GDM1 (cell line): ENCODE measurements at places on chromosomes 13 and 19.

DNA sequence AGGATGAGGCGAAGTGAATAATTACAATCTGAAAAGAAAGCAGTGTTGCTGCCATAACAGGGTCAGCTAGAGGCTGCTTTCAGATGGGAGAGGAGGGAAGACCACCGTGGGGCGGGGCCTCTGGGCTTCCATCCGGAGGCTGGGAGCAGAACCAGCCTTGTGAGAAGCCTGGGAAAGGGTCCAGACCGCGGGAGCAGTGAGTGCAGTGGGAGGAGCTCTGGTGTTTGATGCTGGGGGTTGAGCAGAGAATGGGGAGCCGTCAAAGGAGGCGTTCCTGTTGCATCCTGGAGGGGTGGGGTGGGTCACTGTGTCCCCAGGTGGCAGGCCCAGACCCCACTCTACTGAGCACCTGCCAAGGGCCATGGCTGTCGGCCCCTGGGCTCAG is 18.1 kb downstream of the NKPD1 start:
- no peak for DNase-seq

GRCh38 chr13:114311908-114312307 is 2.4 kb upstream of the CHAMP1 start:
- DNase-seq, result no peak

- no peak for DNase-seq
These were observed 696 bp downstream of the ZNF460 start for GRCh38 chr19:57280962-57281400.

DNA sequence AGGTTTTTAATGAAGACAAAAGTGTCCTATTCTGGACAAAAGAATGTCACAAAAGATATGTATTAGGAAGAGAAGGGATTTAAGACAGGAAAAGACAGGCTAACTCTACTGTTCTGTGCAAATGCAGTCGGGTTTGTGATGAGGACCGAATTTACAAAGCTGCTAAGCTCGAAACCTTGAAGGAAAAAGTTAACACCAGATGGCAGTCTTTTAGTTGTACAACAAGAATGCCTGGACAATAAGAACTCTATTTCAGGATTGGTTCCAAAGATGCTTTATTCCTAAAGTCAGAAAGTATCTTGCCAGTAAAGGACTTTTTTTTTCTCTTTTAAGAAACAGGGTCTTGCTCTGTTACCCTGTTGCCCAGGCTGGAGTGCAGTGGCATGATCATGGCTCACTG is 51.1 kb downstream of the HS6ST3 start:
- no peak for DNase-seq

DNA sequence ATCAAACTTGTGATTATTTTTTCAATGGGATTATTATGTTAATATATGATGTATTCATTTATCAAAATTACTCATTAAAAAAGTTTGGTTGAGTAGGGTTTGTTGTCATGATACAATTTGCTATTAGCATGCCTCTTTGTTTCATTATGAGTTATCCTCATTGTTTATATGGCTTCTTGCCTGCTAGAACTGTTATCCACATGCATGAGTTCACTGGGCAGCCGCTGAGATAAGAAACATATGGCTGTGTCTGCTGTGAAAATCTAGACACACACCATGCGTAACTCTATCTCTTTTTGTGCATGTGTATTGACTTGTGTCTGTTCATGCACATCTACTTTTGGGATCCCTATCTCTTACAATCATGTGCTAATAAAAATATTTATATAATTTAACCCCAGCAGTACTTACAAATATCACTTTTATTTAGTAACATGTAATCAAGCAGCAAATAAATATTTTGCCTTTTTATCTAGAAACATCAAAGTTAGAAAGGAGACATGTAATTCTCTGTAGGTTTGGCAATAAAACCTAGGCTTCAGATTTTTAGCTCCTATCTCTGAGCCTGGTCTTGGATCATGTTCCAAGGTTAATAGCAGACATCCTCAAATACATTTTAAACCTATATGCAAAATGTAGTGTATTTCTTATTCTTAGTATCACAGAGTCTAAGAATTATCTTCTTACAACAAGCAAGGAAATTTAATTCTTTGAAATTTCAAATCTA is 11.2 kb upstream of the KLF12 start:
- DNase-seq, result no peak

- no peak for DNase-seq
These were observed 97.5 kb downstream of the SLC10A2 start for GRCh38 chr13:102968572-102969228.

DNA sequence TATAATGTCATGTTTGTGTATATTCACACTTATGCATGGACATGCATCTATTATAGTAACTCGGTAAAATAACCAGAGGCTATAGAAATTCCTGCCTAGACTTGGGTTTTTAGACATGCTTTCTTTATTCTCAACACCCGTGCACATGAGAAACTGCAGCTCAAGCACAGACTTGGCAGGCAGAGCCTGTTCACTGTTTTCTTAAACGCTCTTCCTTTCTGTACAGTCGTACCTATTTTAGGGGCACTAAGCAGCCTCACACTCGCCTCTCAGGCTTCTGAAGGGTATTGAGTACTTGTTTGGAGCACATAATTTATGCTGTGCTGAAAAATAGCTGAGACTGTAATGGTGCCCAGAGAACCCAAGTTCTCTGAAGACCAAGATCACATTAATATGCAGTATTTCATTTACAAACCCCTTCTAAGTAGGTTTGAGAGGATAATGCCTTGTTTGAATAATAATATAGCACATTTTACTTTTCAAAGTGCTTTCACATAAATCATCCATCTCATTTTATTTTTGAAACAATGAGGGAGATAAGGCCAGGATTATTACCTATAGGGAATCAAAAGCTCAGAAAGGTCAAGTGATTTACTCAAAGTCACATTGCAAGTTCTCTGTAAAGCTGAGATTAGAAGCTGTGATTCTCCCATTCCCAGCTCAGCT is 429.9 kb downstream of the SPRY2 start:
- no peak for DNase-seq

DNA sequence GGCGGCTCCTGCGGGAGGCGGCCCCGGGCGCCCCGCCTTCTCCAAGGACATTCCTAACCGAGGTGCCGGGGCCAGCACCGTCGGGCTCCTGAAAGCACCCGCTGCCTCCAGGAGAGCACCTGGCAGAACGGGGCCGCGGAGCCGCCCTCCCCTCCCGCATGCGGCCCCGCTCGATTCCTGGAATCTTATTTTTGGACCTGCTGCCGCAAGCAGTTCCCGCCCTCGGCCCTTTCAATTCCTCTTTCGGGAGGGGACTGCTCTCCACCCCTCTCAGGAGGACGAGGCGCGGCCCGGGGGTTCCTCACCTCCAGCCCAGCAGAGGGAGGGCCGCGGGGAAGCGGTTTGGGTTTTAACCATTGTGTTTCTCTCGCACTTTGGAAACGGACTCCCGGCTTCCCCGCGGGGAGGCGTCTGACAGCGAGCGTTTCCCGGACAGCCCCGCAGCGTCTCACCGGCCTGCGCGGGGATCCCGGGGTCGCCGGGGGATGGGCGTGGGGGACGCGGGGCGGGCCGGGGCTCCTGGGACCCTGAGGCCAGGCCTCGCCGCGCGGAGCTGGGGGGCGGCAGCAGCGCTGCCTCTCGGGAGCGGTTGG is 849 bp downstream of the GAS6 start:
- DNase-seq, result no peak

- peak; percentile 88 for DNase-seq
These were observed at the start of gene KPTN for GRCh38 chr19:47483800-47484690. Gene KPTN, minus strand, starts transcription at chr19:47484219. Its CDS starts 59 bp downstream, at chr19:47484160.

- no peak for DNase-seq
These were observed 16.0 kb downstream of the KCTD15 start for GRCh38 chr19:33812388-33813330.

DNA sequence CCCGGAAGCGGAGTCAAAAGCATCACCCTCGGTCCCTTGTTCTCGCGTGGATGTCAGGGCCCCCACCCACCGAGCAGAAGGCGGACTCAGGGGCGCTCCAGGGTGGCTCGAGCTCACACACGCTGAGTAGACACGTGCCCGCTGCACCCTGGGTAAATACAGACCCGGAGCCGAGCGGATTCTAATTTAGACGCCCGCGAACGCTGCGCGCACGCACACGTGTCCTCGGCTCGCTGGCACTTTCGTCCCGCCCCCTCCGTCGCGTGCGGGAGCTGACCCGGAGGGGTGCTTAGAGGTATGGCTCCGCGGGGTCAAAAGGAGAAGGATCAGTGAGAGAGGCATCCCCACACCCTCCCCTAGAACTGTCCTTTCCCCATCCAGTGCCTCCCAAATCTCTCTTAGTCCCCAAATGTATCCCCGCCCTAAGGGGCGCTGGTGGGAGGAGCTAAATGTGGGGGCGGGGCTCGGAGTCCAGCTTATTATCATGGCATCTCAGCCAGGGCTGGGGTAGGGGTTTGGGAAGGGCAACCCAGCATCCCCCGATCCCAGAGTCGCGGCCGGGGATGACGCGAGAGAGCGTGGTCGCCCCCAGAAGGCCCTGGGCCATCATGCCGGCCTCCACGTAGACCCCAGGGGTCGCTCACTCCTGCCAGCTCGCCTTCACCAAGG is 451 bp upstream of the ICAM5 start:
- DNase-seq, result peak; percentile 86

GRCh38 chr19:33290956-33291622 is 11.2 kb downstream of the CEBPA start:
- DNase-seq, result no peak

- no peak for DNase-seq
These were observed 318.8 kb downstream of the ATP8A2 start for GRCh38 chr13:25690582-25690981.

DNA sequence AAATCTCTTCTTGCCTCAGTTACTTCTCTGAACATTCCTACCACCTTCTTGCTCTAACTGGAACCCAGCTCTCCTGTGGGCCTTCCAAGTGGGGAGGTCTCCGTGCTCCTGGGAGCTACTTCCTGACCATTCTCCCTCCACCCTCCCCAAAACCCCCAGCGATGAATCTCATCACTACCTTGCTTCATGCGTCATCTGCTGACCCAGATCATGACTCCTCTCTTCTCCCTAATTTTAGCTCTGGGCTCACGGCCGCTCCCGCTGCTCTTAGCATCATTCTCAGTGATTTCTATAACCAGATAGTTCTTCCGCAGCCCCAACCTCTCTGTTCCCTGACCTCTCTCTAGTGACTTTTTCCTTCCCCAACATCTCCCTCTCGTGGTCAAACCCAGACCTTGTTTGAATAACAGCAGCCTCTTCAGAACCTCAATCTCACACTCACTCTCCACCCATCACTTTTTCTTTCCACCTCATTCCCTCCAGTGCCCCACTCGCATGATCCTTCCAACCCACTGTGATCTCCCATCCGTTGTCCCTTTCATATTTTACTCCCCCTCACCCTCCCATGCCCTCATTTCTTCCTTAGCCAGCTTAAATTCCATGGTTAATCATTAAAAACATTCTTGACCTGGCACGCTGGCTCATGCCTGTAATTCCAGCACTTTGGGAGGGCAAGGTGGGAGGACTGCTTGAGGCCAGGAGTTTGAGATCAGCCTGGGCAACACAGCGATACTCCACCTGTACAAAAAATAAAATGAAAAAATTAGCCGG is 21.8 kb downstream of the MRPS12 start:
- DNase-seq, result peak; percentile 24

- no peak for DNase-seq
These were observed 408.2 kb downstream of the COG6 start for GRCh38 chr13:40063703-40064102.
